ENCODE measurements at places on chromosomes 1 and 21. TPM values are rescaled to one million over a fixed set of nuclear protein-coding genes. Genes with fewer than 3 reads are reported as not detected.

CD1E gene
- total RNA-seq: not detected

AK5 gene
- 54.7 TPM for total RNA-seq

CDC20 gene
- total RNA-seq: 78.0 TPM

FCGR3A gene
- not detected for total RNA-seq

CD53 gene
- total RNA-seq: not detected

SPOCD1 gene
- 42.2 TPM for total RNA-seq

MRPS14 gene
- 22.0 TPM for total RNA-seq

TPRG1L gene
- total RNA-seq: 25.3 TPM

NFASC gene
- 0.28 TPM for total RNA-seq

OR2T2 gene
- total RNA-seq: not detected

CYYR1 gene
- not detected for total RNA-seq

GPR52 gene
- 0.90 TPM for total RNA-seq

ATP1A4 gene
- not detected for total RNA-seq

CELF3 gene
- total RNA-seq: not detected

SLC6A17 gene
- 0.54 TPM for total RNA-seq

C1QTNF12 gene
- 0.36 TPM for total RNA-seq

PLA2G4A gene
- total RNA-seq: 4.4 TPM

GRCh38 chr1:225866061-225866837 is 15.9 kb downstream of the TMEM63A start:
- DNase-seq: peak; percentile 88

DNA sequence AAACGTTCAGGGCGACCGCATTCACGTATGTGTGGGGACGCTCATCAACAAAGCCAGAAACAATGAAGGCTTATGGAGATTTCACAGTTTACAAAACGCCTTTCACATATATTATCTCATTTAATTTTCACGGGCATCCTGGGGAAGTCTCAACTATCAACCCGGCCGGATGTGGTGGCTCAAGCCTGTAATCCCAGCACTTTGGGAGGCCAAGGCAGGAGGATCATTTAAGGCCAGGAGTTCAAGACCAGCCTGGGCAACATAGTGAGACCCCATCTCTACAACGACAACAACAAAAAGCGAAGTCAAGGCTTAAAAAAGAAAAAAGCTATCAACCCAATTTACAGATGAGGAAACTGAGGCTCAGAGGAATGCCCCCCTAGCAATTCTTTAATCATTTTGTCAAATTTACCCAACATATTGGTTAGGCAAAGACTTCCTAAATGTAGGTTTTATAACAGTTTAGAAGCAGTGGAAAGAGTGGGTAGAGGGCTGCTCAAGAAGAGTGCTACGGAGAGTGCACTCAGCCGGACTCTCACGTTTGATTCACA is 28.3 kb downstream of the SLC66A1 start:
- DNase-seq: no peak

GRCh38 chr1:183029591-183030000 is 6.4 kb downstream of the LAMC1 start:
- DNase-seq: peak; percentile 77

DNA sequence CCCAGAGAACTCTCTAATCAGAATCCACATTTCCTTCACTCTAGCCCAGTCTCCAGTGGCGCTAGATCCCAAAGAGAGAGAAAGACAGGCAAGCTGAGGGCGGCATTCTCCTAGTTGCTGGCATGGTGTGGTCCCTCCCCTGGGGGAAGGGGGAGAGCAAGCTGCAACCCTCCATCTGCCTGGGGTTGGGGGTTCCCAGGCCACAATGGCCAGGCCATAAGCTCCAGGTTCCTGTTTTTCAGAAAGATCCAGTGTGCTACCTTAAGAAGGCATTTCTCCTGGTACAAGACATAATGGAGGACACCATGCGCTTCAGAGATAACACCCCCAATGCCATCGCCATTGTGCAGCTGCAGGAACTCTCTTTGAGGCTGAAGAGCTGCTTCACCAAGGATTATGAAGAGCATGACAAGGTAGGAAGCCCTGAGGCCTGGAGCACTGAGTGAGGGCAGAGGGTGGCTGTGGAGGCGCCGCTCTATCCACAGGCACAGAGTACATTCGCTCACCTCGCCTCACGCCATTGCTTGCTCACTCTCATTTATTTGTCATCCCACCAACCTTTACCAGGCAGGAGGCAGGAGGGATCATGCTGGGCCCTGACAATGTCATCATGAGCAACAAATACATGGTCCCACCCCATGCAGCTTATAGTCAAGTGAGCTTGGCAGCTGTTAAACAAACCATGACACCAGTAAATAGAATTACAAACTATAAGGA is 6.6 kb downstream of the CSF1 start:
- no peak for DNase-seq

- peak; percentile 84 for DNase-seq
Measured at GRCh38 chr21:17829472-17829871, 10.3 kb upstream of the C21orf91 start.

DNA sequence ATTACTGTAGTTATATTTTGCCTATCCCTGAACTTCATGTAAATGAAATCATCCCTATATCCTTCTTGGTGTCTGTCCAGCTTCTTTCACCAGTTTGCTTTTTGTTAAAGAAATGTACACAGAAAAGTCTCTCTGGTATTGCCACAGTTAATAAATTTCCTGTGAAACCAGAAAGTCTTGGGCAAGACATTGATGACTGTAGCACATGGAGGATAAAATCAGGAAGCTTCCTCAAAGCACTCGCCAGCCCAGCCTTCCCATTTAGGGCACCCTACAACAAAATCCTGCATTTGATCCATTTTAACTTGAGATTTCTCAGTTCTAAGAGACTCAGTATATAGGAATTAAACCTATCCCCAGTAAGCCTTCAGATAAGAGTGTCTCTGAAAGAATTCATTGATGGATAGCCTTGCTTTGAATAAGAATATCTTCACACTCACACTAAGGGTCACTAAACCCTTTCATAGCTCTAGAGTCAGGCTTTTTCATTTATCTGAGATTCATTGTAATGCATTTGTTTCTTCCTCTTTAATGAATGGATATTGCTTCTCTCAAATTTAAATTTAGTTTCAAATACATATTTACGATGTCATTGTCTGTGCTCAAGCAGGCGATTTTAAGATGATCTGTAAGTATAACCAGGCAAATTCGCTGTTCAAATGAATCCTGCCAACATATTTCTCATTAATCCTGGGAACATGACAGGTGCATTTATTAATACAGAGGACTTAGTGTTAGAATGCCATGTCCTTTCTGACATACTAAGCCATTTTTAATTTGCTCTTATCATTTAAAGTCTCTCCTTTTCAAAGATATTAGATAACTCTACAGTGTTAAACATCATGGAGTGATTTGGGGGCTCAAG is 153.1 kb downstream of the GRIK1 start:
- DNase-seq: no peak

DNA sequence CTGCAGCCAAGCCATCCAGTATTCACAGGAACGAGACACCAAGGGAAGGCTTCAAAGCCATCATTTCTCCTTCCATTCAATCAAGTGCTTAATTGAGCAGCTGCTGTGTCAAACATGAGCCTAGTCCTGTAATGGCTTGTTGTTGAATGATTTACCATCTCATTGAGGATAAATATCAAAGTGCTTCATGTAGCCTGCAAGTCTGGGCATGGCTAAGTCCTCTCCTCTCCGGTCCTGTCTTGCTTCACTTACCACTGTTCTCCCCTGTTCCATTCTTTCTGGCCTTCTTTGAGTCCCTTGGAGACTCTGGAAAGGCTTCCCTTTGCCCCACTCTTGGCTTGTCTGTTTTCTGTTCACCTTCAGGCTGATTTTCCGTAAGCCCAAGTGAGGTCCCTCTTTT is 279.8 kb downstream of the PBX1 start:
- DNase-seq: no peak

DNA sequence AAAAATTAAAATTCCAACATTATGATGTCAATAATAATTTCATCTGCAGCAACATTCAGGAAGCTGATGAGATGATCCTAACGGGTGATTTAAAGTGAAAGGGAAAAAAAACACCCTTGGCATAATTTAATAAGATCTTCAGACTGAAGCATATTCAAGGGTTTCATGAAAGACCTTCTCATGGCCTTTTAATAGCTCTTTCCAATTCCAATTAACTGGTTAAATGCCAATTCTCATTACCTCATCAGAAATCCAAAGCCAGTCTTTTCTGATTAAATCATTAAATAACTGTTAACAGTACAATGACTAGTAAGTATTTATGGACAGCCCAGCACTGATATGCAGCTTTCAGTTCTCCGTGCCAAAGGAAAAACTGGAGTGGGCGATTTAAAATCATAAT is 407.5 kb downstream of the SMYD3 start:
- no peak for DNase-seq

DNA sequence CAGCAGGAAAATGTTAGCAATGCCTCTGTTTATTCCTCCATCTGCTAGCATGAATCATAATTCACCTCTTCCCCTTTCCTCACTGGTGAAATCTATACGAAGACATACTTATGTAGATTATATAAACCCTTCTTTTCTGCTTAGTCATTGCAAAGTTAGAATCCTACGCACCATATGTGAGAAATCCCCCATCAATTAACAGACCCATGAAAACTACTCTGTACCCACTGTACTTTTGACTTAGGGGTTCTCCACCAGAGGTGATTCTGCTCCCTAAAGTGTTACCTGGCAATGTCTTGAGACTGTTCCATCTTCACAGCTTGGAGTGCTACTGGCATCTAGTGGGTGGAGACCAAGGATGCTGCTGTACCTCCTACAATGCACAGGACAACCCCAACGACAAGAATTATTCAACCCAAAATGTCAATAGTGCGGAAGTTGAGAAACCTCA is 49.6 kb upstream of the KCTD3 start:
- peak; percentile 91 for DNase-seq

DNA sequence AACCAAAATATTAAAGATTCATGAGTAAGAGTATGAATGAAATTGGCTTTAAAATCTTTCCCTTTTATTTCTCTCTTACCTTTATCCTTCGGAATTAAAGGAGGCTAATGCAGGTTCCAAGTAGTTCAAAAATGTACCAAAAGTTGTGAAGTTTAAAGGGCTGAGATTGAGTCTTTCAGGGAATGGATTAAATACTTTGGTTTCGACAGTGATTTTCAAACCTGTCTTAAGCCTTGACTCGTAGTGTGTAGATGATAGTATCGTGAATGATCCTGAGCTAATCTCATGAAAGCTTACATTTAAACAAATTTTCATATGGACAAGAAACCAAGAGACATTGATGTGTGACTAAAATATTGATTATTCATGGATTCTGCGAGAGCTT is 66.9 kb downstream of the DYRK1A start:
- DNase-seq: no peak

DNA sequence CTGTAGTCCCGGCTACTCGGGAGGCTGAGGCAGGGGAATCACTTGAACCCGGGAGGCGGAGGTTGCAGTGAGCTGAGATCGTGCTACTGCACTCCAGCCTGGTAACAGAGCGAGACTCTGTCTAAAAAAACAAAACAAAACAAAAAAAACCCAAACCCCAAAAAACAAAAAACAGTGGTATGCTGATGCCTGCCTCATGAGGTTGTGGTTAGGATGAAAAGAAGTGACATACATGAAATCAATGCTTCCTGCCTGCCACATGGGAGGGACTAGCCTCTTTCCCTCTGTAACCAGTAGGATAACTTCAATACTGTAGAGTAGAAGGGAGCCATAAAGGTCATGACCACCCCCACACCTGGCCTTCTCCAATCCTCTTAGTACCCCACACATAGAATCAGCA is 55.2 kb downstream of the TENT5C start:
- no peak for DNase-seq

- DNase-seq: no peak
Measured at GRCh38 chr1:7000720-7001119, 215.5 kb downstream of the CAMTA1 start.

GRCh38 chr1:3321559-3322449 is 132.7 kb upstream of the ARHGEF16 start:
- no peak for DNase-seq

DNA sequence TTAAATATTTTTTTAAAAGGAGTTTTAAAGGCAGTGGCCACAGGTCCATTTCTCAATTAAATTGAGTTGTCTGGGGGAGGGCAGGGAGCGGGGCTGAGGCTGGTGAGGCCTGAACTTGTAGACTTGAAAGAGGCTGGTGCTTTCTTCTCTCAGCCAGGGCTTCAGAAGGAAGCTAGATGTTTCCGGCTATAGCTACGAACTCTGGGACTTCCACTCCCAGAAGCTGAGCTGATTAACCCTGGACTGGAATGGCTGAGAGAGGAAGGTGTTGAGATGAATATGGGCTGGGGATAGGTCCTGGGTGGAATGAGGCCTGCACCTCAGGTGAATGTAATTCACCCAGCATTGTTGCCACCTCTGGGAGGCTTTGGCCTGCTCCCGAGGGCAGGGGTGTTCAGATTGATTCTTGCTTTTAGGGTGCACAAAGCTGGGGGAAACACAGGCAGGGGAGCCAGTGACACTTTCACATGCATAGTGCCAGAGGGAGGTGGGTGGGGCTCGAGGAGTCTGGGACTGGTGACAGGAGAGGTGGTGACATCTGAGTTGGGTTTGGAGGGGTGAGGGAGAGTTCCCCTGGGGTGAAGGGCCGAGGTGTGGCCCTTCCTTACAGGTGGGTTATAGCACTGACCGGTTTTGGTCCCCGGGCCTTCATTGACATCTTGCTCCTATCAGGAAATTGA is 18.2 kb downstream of the LDLRAP1 start:
- no peak for DNase-seq

DNA sequence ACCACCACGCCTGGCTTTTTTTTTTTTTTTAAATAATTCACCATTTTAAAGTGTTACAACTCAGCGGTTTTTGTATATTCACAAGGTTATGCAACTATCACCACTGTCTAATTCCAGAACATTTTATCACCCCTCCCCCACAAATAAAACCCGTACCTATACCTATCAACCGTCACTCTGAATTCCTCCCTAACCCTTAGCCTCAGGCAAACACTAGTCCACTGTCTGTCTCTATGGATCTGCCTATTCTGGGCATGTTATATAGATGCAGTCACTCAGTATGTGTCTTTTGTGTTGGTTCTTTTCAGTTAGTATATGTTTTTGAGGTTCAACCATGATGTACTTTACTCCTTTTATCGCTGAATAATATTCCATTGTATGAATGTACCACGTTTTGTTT is 19.3 kb upstream of the GRHL3 start:
- no peak for DNase-seq

DNA sequence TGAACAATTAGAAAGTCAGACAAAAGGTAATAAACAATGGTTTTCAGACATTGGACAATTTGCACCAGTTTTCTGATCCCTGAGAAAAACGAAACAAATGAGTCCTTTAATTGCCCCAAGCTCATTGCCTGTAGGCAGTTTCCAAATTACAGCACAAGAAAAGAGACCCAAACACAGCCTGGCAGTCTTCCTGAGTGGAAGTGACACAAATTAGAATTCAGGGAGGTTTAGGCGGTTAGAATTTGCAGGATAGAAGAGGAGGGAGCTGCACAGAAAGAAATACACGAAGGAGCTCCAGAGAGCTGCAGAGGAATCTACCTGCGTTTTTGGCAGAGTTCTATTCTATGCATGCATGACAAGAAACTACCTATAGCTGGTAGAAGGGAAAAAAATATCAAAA is 115.7 kb downstream of the PIGK start:
- DNase-seq: no peak

GRCh38 chr1:114559356-114559755 is 22.1 kb downstream of the BCAS2 start:
- DNase-seq: no peak

- no peak for DNase-seq
Measured at GRCh38 chr1:212976586-212976985, 26.2 kb downstream of the VASH2 start.
